ENCODE measurements at places on chromosomes 11 and 22. TPM values are rescaled to one million over a fixed set of nuclear protein-coding genes. Genes with fewer than 3 reads are reported as not detected.

ENTHD1 gene
- not detected for total RNA-seq

OR2D2 gene
- not detected for total RNA-seq

RFPL1 gene
- not detected for total RNA-seq

ART1 gene
- total RNA-seq = not detected

NCAPD3 gene
- 33.6 TPM for total RNA-seq

PRR33 gene
- 0.32 TPM for total RNA-seq

A4GALT gene
- not detected for total RNA-seq

ZBTB16 gene
- total RNA-seq = 224 TPM

SCGB1A1 gene
- not detected for total RNA-seq

SEC14L6 gene
- total RNA-seq = 0.18 TPM

TAGLN gene
- total RNA-seq = 8.2 TPM

DCHS1 gene
- 1.0 TPM for total RNA-seq

EHF gene
- total RNA-seq = not detected

GRIK4 gene
- 32.3 TPM for total RNA-seq

Measured in natural killer cell (primary cell).